Activated T-cell treated with anti-CD3 and anti-CD28 coated beads, Interleukin-2, amount 50 U/mL, for 24 hours (primary cell): ENCODE measurements at places on chromosomes 16 and 17.

DNA sequence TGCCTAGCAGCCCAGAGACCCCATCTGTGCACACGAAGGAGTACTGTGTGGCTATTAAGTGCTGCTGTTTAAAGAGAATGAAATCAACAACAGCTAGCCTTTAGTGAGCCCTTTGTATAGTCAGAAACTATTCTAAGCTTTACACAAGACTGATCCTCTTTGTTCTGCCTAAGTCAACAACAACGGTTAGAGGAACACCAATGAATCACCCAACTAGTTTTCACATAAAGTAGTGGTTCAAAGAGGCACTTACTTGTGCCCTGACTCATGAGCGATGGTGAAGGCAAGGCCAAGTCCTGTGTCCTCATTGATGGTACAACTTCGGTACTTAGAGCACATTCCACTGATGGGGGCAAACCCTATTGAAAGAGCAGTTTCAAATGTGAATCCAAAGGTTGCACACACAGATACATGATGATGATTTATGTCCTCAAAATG is 75.8 kb downstream of the ADAMTS18 start:
- no peak for DNase-seq

DNA sequence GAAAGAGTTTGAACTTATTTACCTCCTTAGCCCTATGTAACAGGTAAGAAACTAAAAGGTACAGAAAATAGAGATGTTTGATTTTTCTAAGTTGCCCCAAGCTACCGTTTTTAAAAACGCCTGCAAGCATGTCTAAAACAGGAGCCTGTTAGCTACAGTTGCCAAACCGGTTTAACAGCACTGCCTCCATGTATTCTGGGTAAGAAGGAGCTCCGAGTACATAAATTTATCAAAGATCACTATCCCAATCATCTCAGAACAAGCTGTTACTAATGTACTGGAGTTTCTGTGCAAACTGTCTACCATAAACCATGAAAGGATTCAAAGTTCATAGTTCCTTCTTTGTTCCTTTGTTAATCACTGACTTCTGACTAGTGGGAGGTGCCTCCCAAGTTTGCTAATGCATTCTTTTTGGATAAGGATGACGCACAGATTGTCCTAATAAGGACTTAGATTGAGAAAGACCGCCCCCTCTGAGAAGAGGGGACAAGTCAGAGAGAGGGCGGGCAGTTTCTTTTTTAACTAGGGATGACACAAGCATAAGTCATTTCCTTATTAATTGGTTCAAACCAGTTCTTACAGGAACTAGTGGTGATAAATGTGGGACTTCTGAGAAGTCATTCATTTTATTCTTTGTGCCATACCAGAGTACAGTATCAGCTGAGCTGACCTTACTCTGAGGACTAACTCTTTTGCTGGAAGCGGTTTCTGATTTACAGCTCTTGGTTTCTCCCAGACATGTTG is 55.3 kb downstream of the TUBD1 start:
- no peak for DNase-seq

GRCh38 chr17:41906465-41907184 is 12.1 kb downstream of the ACLY start:
- no peak for DNase-seq

GRCh38 chr17:21186399-21187187 is 27.4 kb downstream of the TMEM11 start:
- no peak for DNase-seq

DNA sequence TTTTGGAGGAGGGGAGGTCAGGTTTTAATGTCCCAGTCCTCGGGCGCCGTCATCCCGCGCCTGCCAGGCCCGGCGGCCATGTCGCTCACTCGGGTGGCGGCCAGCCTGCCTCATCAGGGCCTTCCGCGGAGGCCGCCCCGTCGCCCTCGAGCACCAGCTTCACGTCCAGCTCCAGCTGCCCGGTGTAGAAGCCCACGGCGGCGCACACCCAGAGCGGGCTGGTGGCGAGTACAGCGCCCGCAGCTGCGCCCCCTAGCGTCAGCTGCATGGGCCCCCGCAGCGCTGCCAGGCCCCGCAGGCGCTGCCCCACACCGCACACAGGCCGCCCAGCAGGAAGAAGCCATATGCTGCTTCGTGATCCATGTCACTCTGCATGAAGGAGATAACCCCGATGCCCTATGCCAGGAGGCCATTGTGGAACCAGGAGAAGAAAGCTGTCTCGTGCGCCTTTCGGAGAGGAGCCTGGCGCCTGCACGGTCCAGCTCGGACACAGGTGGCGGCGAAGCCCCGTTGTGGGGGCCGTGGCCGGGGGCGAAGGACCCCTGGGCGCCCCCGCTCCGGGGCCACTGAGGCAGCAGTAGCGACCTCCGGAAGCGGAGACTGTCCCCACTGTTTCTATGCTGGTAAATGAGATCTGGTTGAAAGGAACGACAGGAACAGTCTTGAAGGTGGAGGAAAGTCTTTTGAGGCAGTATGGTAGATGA is 9.6 kb downstream of the AP2B1 start:
- no peak for DNase-seq

GRCh38 chr16:8926827-8927226 is 36.9 kb downstream of the USP7 start:
- no peak for DNase-seq

- no peak for DNase-seq
Measured at GRCh38 chr17:72111336-72111923, 9.4 kb upstream of the SOX9 start.

GRCh38 chr16:9655051-9655450 is 527.2 kb downstream of the GRIN2A start:
- no peak for DNase-seq

GRCh38 chr17:49834118-49834743 is 13.6 kb downstream of the TAC4 start:
- DNase-seq, result no peak

DNA sequence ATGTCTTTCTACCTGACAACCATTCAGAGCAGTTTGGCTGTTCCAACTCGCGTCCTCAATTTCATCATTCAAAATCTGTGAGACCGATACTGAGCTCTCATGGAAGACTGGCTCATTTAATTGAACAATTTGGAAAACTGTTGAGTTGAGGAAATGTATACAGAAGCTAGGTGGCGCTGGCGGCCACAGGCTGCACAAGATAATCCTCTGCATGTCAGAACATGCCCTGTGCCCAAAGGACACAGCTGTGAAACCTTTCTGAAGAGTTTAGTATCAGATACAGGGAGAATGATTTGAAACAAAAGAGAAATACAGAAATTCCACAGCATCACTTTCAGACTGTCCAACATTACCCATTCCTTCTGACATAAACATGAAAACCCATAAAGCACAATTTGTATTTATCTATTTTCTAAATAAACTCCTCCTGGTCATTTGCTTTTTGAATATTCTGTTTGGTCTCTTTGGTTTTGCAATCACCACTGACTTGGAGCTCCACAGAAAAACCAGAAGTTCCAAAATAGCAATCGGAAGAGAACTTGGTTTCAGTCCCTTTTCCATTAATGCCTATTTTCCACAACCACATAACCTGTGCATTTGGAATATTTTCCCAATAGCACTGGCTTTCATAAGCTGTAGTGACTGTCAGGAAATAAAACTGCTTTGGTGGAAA is 192.8 kb downstream of the MAP2K6 start:
- no peak for DNase-seq

DNA sequence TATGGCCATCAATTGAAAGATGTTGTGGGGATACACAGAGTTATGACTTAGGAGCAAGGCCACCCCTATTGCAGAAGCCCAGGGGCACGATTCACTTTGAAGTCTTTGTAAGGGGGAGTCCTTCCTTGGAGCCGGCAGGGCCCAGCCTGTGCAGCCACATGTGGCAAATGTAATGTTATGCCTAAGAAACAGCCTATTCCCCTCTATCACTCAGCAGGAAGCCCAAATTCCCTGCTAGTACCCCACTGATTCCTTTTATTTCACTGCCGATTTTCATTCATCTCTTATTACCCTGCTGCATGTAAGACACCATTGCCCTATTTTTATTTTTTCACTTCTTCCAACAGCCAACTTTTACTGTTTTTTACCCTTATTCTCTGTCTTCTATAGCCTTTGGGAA is 233.2 kb downstream of the PMP22 start:
- no peak for DNase-seq

- no peak for DNase-seq
Measured at GRCh38 chr17:33012522-33013033, 20.9 kb downstream of the SPACA3 start.

DNA sequence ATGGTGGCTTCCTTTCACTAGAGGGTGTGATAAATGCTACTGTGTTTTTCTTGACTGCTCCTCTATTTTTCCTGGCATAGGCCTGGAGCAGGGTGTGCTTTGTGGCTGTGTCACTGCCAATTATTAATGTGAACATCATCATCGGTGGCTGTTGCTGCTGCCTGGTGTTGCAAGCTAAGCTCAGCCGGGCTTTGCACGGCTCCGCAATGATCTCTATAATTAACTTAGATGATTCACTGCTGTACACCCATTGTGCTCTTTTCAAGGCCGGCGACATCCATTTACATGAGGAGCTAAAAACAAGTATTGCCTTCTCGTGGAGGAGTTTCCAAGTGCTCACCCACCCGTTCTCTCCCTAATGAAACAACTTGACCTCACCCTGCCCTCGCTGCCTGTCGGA is 160.1 kb upstream of the IRX3 start:
- no peak for DNase-seq

- DNase-seq, result no peak
Measured at GRCh38 chr17:80374732-80375585, 40.0 kb upstream of the ENDOV start.

DNA sequence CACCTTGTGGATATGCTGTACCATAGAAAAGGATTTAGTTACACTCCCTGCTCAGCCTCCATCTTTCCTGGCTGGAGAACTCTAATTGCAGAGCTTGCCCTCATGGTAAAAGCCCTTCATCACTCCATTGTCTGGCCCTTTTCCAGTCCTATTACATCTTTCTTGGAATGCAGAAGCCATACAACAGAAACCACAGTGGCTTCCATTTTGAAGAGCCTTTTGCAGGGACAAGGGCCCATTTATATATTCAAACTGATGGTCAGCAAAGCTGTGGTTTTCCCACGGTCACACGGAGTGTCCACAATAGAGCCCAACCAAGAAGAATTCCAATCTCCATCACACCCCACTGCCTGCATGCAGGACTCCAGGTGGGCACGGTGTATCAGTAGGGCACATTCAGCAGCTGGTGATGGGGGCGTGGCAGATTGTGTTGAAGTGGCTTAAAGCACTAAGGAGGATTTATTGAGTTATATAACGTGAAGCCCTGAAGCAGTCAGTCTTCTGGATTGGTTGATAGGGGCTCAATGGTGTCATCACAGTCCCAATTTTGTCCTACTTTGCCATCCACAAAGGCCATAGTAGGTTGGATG is 20.3 kb downstream of the COPRS start:
- DNase-seq, result no peak

- DNase-seq, result no peak
Measured at GRCh38 chr17:5380491-5381135, 38.8 kb downstream of the NUP88 start.

GRCh38 chr16:54006693-54007092 is 279.9 kb downstream of the IRX3 start:
- DNase-seq, result no peak

DNA sequence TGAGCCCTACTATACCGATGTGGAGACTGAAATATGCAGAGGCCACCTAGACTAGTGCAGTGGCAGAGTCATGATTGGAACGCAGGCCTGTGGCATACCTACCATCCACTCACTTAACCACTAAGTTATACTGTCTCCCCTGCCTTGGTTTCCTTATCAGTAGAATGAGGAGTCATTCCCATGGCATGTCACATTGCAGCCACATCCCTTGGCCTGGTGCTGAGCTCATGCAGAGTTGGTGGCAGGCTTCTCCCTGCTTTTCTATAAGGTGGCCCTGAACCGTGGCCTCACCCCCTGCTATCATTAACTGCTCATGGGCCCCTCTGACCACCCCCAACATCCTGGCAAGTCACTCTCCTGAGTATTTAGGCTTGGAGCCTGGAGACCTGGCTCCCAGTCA is 212.5 kb downstream of the KATNIP start:
- DNase-seq, result no peak

DNA sequence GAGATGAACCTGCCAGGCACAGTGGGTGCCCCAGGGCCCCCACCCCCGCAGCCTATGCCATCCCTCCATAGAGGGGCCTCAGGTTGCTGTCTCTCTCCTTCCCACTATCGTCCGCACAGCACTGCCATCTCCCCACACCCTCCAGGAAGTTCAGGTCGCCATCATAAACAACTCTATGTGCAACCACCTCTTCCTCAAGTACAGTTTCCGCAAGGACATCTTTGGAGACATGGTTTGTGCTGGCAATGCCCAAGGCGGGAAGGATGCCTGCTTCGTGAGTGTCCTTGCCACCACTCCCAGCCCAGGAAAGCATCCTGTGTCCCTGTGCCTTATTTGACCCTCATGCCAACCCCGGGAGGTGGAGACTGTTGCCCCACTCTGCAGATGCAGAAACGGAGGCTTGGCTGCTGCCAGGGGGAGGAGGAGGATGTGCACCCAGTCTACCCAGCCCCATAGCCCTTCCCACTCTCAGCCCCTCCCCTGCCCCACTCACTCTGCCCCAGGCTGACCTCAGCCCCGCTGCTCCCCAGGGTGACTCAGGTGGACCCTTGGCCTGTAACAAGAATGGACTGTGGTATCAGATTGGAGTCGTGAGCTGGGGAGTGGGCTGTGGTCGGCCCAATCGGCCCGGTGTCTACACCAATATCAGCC is 3.9 kb downstream of the PRSS21 start:
- DNase-seq, result no peak

DNA sequence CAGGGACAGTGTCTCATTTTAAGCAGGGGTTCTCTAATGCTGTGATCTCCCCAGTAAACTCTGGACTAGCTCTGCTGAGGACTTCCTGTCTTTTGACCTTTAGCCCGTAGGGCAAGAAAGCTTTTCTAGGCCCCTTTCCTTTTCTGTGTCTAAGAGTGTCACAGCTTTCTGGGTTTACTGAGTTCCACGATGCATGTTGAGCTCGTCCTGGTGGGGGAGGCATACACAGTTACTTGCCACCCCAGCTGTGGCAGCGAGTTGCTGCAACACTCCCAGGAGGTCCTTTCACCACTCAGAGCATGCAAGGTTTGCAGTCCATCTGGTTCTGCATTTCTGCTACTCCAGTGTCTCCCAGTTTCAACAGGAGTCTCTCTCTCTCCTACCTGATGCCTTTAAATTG is 23.7 kb downstream of the NOD2 start:
- peak; percentile 18 for DNase-seq

DNA sequence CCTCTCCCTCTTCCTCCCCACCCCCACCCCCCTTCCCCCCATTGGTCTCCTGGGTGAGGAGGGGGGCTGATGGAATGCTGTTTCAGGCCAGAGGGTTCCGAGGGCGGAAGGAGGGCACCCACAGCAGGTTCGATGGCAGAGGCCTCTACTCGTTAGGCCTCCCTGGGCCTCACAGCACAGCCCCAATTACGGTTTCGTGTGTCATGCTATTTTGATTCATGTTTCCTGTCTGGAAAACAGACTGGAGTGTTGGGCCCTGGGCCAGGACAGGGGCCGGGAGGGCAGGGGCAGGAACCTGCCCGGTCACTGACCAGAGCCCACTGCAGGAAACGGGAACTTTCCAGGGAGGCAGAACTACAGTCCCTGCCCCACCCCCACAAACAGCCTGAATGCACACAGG is 138.2 kb downstream of the C16orf95 start:
- DNase-seq, result no peak

GRCh38 chr16:88650749-88651275 is at the start of gene CYBA:
TSS of gene CYBA (minus strand) at chr16:88651053. CDS start at chr16:88651013, 40 bp downstream.
- peak; percentile 90 for DNase-seq

GRCh38 chr17:76740329-76741118 is 2.6 kb downstream of the MFSD11 start:
- DNase-seq, result no peak
